ENCODE measurements at places on chromosomes 12 and 14.
A peak's percentile ranks its signal among the peaks of the same experiment; 100 is the strongest.

GRCh38 chr12:64825143-64826021 lies 935 bp downstream of the TBC1D30 start:
- peak; percentile 37 for ATAC-seq

GRCh38 chr12:127294651-127295210 lies 972.2 kb upstream of the TMEM132C start:
- no peak for ATAC-seq

DNA sequence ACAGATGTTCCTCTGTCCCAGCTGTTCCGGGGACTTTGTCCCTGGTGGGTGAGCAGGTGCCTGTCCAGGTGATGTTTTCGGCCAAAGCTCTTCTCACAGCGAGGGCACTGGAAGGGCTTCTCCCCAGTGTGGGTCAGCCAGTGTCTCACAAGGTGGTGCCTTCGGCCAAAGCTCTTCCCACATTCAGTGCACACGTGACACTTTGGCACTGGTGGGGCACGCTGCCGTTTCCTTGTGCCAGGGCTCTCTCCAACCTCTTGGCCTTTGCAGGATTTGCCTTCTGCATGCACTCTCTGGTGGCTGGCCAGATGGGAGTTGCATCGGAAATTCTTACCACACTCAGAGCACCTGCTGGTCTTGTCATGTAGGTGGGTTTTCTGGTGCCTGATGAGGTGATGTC lies 7.7 kb downstream of the ZNF641 start:
- ATAC-seq: no peak

GRCh38 chr12:6914246-6914946 lies at the start of gene ENO2:
TSS of gene ENO2 (plus strand) at chr12:6914580. CDS start at chr12:6915833, 1,253 bp downstream.
- ATAC-seq: peak; percentile 97

DNA sequence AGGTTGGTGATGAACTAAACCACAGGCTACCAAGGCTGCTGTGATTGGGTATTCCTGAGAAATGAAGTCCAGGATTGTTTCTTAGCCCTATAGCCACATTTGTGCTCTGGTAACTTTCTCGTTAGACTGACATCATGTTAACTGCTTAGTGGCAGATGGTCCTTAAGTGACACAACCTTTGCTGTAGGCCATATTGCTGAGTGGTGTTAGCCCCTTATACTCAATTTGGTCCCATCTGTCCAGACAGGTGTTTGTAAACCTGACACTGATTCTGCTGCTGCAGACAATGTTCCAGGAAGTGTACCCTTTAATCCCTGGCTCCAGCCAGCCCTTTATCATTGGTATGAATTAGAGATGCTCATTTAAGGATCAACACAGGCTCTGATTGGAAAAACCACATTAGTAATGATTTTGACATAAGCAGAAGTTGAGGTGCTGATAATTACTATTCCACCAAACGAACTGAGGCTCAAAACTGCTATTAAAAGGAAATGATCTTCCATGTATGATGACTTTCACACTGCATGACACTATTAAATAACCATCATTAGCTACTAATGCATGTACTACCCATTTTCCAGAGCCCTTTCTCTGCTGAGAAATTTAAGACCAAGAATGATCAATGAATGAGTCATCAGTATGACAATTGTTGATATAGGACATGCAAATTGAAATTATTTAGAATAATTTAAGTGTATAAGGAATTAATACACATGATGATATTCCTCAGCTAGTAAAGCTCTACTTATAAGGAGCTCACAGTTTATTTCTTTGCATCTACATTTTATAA lies 3.6 kb upstream of the SSTR1 start:
- ATAC-seq: no peak

DNA sequence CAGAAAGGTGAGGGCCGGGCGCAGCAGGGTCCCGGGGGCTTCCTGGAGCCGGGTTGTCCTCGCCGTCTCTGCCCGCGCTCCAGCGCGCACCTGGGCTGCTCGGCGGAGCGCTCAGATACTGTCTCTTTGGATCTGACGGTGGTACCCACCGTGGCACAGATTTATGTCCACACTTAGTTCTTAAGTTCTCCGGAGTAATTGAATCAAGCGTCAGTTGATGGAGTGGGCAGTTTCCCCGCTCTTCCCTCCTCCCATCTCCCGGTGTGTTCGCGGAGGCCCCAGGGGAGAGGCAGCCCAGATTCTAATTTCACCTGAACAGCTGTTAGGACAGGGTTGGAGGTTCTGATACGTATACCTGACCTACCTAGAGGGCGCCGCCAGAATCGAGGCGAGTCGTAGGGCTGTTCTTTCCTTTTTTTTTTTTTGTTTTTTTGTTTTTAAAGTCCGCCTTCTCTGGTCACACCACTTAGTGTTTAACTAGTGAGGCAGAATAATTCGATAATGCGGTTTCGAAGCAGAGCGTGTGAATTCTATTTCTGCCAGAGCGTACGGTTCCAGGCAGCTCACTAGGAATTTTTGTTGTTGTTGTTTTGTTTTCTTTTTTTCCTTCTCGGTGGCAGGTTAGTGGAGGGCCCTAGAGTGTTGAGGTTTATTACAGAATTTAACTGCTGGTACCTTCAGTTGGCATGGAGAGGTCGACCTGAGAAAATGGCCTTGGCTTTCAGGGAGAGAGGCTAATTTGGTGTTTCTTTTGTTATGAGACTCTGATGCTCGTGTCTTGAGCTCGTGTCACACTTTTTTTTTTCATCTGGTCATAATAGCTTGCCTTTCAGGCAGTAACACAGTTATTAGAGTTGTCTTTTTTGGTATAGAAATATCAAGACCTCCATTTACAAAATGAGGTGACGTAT lies 22.3 kb upstream of the GNS start:
- ATAC-seq: peak; percentile 29

GRCh38 chr14:77248666-77249065 lies 22.3 kb downstream of the NGB start:
- no peak for ATAC-seq

DNA sequence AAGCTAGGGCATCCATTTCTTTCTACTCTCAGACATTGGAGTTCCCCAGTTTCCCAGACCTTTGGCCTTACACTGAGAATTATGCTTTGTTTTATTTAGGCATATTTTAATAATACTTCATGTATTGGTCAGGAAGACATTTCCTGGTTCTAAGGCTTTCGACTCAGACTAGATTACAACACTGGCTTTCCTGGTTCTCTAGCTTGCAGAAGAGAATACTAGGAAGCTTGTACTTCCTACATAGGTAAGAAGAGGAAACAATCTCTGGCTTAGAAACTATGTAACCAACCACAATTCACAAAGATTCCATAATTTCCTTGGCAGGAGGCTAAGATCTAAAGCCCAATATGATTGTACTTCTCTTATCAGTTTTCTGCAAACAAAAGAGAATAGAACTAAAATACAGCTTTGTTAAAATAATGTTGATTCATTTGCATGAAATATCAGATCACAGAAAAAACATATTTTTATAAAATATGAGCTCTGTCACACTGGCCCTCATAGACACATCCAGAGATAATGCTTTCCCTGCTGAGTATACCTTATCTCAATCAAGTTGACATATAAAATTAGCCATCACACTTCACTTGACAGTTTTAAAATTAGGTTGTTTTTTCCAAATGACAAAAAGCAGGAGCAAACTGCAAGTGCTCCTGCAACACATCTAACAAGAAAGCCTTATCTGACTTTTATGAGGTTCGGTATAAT lies 30.5 kb downstream of the CLEC2D start:
- no peak for ATAC-seq

DNA sequence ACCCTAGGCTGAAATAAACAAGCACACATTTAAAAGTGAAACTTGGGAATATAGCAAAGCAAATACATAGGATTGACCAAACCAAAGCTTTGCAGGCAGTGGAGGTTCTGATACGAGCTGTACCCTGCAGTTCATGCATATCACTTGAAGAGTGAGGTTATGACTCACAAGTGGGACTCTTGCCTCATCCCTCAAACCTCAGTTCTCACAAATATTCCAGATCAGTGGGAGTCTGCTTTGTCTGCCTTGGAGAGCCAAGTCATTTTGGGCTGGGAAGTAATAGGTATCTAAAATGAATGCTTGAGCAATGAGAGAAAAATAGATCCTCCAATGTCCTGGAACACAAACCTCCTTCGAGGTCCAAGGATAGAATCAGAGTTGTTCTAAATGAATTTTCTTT lies 116.4 kb downstream of the LRIG3 start:
- no peak for ATAC-seq

DNA sequence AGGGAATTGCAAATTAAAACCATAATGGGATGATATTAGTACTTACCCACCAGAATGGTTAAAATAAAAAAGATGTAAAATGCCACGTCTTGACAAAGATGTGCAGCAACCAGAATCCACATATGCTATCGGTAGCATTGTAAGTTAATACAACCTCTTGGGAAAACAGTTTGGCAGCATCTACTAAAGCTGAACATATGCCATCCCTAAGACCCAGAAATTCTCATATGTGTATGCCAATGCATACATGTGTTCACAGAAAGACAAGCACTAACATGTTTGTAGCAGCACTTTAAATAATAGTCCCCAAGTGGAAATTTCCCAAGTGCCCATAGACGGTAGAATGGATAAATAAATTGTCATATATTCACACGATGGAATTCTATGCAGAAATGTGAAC lies 28.3 kb upstream of the SLC5A8 start:
- ATAC-seq: no peak

- no peak for ATAC-seq
Observed at GRCh38 chr14:73935666-73936065, 14.2 kb downstream of the FAM161B start.

GRCh38 chr12:129520739-129521138 lies 383.1 kb downstream of the TMEM132D start:
- no peak for ATAC-seq

- ATAC-seq: peak; percentile 36
Observed at GRCh38 chr12:75476071-75476470, 4.5 kb upstream of the GLIPR1 start.

- no peak for ATAC-seq
Observed at GRCh38 chr12:12499909-12500604, 62.6 kb downstream of the DUSP16 start.

- ATAC-seq: peak; percentile 94
Observed at GRCh38 chr12:96350982-96351381, 49.3 kb downstream of the CDK17 start.

DNA sequence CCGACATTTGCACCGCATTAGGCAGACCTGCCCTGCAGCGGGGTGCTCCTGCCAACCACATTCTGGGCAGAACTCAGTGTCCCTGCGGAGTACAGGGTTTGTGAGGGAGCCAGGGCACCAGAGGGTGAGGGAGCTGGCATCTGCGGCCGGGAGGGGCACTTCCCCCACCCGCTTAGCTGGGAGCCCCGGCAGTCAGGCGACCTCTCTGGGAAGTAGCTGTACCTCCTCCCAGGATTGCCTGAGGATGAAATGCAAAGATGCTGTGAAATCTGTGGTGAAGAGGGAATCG lies 58.6 kb downstream of the ANKRD9 start:
- ATAC-seq: no peak

GRCh38 chr14:67516676-67517075 lies 16.4 kb upstream of the PLEKHH1 start:
- no peak for ATAC-seq

- ATAC-seq: no peak
Observed at GRCh38 chr12:65622056-65622455, 202.2 kb upstream of the HMGA2 start.

DNA sequence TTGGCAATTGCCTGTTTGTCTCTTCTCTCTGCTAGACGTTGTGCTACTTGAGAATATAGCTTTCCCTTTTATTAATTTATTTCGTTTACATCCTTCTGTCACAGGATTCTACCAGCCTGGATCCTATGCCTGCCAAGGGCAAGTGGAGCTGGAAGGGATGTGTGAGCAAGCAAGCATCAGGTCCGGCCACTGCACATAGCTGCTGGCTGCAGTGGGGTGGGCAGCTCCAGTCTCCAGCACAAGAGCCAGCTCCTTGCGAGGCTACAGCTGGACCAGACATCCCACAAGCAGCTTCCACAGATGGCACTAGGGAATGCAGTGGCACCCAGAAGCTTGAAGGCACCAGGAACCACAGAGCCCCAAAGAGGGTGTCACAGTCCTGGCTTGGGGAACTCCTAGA lies 225.0 kb downstream of the KCNC2 start:
- ATAC-seq: no peak

DNA sequence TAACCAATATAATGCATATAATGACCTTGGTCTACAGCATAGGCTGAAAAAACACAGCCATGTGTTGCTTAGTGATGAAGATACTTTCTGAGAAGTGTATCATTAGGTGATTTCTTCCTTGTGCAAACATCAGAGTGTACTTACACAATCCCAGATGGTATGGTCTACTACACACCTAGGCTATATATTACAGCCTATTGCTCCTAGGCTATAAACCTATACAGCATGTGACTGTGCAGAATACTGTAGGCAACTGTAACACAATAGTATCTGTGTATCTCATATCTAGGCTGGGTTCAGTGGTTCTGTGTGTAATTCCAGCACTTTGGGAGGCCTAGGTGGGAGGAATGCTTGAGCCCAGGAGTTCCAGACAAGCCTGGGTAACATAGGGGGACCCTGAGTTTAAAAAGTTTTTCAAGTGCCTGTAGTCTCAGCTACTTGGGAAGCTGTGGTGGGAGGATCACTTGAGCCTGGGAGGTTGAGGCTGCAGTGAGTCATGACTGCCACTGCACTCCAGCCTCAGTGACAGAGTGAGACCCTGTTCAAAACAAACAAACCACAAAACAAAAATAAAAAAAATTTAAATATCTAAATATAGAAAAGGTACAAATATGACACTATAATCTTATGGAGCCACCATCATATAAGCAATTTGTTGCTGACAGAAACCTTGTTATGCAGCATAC lies 66.6 kb downstream of the GRIP1 start:
- no peak for ATAC-seq

DNA sequence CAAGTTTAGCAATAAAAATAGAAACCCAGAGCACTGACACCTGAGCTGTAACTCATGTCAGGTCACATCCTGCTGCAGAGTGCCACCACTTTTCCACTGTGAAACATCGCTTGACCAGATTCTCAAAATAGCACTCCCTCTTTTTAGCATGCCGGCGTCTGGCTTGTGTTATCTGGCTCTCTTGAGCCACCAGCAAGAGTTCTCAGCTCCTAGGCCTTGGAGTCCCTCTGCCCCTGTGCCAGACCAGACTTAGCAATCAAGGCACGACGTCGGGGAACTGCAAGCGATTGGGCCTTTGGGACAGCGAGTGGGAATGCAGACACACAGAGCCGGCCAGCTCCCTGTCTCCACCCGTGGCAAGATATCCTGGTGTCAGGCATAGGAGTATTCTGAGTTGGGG lies 52.5 kb downstream of the SPIC start:
- no peak for ATAC-seq

- ATAC-seq: no peak
Observed at GRCh38 chr14:27077214-27077613, 479.4 kb upstream of the NOVA1 start.

DNA sequence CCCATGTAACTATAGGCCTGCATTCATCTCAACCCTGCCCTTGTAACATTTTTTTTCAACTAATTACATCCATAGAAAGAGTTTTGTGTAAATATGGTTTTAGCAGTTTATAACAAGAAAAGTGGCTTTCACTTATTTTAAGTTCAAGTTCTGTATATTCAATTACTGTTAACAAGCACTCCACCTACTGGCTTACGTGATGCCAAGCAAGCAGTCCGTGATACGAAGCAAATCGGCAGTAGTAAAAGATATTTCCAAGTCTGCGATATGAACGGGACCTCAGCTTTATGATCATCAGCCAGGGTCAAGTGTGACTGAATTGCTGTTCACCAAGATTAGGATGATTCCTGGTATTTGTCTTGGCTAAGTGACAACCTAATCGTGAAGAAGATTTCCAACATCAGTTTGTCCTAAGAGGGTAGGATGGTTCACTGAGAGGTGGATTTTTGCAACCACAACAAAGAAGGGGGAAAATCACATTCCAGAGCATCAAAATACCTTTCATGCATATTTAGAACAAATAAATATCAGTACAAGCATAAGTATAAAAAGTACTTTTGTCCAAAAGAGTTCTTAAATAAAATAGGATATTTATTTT lies 456.2 kb downstream of the FOXG1 start:
- ATAC-seq: no peak

GRCh38 chr14:89325299-89325883 lies 91.6 kb downstream of the FOXN3 start:
- peak; percentile 61 for ATAC-seq

Data from activated T-helper 17 cell treated with anti-CD3 and anti-CD28 coated beads, Interleukin-2, amount 50 U/mL, for 72 hours (primary cell).